ENCODE measurements at places on chromosomes 4 and X.

DNA sequence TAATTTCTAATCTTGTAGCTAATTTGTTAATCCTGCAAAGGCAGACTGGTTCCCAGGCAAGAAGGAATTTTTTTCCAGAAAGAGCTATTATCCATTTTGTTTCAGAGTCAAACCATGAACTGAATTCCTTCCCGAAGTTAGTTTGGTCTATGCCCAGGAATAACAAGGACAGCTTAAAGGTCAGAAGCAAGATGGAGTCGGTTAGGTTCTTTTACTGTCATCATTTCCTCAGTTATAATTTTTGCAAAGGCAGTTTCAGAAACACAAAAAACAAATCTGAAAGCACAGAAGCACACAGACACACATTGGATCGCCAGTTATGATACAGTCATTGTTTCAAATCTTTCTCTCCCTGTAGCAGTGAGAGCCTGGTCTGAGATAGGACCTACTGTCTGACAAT is 37.9 kb downstream of the AGA start:
- DNase-seq: no peak

DNA sequence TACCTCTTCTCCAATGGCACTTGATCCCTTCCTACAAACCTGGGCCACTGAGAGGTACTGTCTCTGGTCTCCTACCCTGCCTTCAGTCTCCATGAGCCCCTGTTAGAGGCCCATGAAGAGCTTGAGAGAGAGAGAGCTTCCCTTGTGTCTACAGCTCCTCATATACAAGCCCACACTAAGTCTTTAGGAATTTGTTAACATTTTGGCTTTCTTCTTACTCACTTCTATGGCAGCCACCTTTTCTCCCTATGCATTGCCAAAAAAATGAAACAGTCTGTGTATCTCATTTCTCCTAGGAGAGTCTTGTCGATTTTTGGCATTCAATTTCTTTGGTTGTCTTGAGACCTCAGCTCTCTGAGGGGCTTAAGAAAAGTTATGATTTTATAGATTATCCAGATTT is 90.9 kb upstream of the LNX1 start:
- no peak for DNase-seq

DNA sequence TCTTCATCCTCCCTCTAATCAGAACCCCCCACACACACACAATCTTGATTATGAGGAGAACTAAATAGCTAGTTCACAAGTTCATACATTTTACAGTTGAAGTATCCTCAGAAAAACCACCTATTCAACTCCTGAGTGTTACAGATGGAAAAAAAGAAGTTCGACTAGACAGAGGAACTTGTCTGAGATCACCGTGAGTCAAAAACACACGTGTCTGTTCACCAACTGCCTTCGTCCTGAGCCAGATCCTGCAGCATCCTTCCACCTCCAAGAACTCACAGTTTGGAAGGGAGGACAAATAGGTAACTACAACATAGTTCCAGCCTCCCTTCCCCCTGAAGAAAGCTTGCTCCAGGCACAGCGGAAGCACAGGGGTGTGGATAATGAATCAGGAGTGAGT is 19.0 kb upstream of the IRAK1 start:
- no peak for DNase-seq

DNA sequence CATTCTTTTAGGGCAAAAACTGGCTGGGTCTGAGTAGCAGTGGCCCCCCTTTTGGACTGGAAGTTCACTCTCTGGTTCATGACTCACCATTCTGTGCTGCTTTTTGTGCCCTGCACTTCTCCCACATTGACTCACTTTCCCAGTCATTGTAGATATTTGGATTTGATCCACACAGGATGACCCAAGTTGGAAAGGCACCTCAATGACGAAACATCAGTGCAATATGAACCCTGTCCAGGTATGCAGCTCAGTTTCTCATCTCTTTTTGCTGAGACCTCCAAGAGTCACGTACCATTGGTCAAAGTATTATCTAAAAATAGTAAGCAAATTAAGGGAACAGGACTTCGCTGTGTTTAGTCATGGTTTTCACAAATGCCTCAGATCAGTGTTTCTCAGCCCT is 92.7 kb downstream of the CBLL2 start:
- no peak for DNase-seq

DNA sequence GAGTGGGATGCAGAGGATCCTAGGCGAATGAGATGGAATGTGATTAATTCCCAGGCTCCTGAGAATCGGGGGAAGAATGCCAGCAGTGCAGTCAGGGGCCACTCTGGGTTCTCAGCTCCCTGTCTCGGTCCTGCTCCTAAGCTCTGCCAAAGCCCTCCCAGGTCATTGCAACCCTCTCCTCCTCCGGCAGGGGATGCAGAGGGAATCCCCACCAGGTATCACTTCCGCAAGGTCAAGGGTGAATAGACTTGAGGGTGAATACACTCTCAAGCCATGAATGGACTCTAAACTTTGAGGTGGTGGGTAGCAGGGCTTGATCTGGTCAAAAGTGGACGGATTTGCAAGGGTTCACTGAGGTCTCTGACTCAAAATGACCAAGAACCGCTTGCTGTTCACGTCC is 139.3 kb upstream of the MXRA5 start:
- DNase-seq: no peak

GRCh38 chr4:41526628-41527027 is 11.3 kb upstream of the LIMCH1 start:
- no peak for DNase-seq

DNA sequence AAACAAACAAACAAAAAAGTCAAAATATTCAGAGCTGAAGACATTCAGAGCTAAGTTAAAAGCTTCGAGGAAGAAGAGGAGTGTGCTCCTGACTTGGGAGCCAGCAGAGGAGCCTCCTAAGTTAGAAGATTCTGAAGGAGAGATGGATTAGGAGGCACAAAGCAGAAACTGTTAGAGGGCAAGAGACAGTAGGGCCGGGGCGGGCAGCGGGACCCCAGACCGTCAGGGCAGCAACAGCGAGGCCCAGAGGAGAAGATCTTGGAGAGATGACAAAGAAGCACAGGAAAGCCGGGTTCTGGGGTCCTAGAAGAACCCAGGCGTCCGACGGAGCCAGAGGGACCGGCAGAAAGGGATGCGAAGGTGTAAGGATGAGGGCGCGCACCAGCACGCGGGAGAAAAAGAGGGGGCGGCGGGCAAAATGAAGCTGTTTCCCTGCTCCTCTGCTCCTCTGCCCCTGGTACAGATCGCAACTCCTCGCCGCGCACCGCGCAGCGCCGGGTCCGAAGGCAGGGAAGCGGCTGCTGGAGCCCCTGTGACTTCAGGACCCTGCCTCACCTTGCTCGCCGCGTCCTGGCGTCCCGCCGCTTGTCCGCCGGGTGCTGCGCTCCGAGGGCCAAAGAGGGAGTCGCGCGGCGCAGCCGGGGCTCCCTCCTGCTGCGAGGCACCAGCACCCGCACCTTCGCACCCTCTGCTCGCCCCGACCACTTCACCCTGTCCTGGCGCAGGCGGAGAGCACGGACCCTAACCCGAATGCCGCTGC is 477 bp downstream of the KLHL13 start:
- DNase-seq: no peak

DNA sequence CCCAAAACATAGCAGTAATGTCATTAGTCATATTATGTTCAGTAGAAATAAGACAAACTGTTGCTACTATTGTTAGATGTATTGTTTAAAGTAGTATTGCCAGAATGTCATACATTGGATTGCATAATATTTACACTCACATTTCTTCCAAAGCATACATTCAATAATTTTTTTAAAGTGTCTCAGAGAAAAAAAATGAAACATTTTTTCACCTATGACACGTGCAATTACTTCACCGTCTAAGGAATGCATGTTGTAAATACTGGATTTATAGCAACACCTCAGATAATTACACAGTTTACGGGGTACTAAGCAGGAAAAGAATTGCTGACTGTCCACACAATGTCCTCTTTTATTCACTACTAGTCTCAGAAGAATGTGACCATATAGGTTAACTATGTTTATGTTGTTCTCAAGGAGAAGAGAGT is 162.1 kb downstream of the PCDH18 start:
- DNase-seq: no peak

- DNase-seq: no peak
Measured at GRCh38 chrX:47649271-47649670, 1.1 kb downstream of the ELK1 start.

DNA sequence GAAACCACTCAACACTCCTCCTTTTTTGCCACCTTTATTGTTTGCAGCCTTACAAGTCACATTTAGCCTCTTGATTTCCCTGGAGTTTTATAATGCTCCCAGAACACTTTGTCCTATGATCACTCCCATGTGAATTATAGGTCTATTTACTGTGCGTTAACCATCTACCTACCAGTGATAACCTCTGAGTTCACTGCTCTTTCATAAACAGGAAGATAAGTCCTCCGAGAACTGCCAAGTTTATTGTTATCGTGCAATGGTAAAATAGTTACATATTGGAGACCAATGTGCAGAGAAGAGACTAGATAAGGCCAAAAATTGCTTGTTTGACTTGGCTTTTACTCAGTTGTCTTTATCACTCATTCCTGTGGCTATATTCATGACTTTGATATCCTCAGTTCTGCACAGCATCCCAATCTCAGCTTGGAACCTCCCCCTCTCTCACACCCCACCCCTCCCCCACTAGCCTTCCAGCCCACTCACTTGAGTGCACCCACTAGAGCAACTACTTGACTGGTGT is 12.9 kb upstream of the NUDT9 start:
- no peak for DNase-seq

DNA sequence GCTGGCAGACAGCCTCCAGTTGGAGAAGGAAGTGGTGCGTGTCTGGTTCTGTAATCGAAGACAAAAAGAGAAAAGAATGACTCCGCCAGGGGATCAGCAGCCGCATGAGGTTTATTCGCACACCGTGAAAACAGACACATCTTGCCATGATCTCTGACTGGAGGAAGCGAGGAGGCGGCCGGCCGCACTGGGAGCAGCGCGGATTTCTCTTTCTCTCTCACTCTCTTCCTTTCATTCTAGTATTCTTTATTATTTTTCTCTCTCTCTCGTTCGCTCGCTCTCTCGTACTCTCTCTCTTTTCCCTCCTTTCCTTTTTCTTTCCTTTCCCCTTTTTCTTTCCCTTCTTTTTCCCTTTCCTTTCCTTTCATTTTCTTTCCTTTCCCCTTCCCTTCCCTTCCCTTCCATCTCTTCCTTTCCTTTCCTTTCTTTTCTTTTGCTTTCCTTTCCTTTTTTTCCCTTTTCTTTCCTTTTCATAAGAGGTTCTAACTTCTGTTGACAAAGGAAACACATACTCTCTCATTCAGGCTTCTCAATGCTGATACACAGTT is 1.2 kb downstream of the POU3F4 start:
- no peak for DNase-seq

GRCh38 chrX:40543661-40544328 is 37.0 kb upstream of the ATP6AP2 start:
- DNase-seq: peak; percentile 4

- DNase-seq: no peak
Measured at GRCh38 chr4:83767067-83767466, 231.2 kb downstream of the GPAT3 start.

All from activated T-cell treated with anti-CD3 and anti-CD28 coated beads for 4 hours (primary cell).